ENCODE measurements at places on chromosomes 2 and 18.

GRCh38 chr2:46828491-46829230, 86.9 kb downstream of the MCFD2 start:
- DNase-seq: no peak

DNA sequence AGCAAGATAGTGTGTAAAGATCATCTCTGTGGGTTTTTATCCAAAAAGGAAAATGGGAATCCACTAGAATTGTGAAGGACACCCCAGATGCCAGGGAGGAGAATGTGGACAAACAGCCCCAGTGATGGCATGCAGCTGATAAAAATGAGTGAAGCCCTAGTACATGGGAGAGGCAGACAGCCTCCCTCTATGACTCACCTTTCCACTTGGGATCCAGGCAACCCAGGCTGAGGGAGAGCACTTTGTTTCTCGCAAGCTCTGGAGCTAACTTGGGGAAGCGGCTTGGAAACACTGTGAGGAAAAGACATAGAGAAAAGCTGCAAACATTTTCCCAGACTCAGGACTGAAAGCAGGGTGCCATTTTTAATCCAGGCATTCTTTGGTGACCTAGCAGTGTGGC, 5.3 kb upstream of the FLACC1 start:
- DNase-seq: no peak

- DNase-seq: no peak
These were observed 109.4 kb downstream of the GYPC start for GRCh38 chr2:126765395-126765794.

DNA sequence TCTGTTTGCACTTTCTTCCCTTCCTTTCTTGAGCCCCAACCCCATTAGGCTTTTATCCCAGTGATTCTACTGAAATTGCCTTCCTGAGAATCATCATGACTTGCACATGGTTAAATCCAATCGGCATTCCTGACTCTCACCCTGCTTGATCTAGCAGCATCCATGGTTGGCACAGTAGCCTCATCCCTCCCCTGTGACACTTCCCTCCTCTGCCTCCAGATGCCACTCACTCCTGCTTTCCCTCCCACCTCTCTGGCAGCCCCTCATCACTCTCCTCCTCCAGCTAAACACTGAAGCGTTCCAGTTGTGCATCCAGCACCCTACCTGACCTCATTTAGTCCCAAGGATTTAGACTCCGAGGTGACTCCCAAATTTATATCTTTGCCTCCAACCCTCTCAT, 114.7 kb downstream of the GALNT14 start:
- DNase-seq: no peak

DNA sequence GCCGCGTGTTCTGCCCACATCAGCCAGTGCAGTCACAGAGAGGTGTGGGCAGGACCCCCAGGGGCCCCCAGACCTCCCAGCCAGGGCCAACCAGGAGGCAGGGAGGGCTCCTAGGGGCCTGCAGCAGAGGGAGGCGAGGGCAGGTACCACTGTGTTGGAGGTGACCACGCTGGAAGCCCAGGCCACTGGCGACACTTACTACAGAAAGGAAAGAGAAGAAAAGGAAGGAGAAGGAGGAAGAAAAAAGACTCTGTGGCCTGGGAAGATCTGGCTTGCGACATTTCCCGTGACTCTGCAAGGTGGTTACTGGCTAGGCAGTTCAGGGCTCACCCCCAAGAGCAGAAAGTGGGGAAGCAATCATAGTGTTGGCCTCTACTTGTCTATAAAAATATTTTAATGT, 98.1 kb upstream of the BCL2L11 start:
- no peak for DNase-seq

GRCh38 chr2:128452536-128453530, 134.2 kb upstream of the HS6ST1 start:
- no peak for DNase-seq

GRCh38 chr2:158603205-158603604, 146.5 kb downstream of the PKP4 start:
- no peak for DNase-seq

GRCh38 chr2:209613649-209614305, 157.9 kb upstream of the UNC80 start:
- no peak for DNase-seq

GRCh38 chr18:79410731-79411613, 15.2 kb downstream of the NFATC1 start:
- no peak for DNase-seq

DNA sequence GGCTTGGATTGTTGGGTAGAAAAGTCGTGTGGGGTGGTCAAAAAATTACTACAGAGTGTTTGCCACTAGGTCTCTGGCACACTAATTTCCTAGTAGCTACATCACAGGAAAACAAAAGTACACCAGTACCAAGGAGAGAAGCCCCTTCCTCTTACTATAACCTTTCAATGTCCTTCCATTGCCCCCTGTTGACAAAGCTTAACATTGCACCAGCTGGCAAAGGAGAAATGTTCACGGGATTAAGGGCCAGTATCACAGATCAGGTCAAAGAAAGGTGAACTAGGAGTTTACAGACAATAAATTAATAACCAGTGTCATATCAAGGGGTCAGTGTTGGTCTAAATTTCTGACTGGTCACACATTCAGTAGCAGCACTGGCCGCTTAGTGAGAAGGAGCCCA, 1139.6 kb upstream of the FAM98A start:
- DNase-seq: no peak

- DNase-seq: no peak
These were observed 12.9 kb downstream of the IER3IP1 start for GRCh38 chr18:47163241-47163640.
